ENCODE measurements at places on chromosomes 6 and 20. TPM values are rescaled to one million over a fixed set of nuclear protein-coding genes. Genes with fewer than 3 reads are reported as not detected.

The SLPI gene
- total RNA-seq: not detected

The DDX43 gene
- total RNA-seq: 0.26 TPM

The ZNF184 gene
- total RNA-seq: 7.9 TPM

The LINC00237 gene
- total RNA-seq: not detected

The SS18L1 gene
- 26.7 TPM for total RNA-seq

DNA sequence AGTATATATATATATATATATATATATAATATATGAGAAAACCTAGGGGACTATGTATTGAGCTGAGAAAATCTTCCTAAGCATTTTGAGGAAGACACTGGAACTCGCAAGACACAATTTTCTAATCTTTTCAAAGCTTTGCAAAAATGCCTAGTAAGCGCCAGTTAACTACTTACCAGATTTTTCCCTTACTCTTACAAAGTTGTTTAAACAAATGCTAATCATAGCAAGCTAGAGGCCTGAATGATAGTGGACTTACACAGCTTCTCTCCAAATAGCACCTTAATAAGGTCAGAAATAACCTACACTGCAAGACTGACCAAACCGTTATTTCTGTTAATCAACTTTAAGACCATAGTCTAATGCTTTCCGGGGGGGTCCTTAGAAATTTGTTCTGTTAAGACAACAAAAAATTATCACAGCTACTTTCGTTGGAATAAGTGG is 56.1 kb upstream of the HFE start:
- DNase-seq: no peak

DNA sequence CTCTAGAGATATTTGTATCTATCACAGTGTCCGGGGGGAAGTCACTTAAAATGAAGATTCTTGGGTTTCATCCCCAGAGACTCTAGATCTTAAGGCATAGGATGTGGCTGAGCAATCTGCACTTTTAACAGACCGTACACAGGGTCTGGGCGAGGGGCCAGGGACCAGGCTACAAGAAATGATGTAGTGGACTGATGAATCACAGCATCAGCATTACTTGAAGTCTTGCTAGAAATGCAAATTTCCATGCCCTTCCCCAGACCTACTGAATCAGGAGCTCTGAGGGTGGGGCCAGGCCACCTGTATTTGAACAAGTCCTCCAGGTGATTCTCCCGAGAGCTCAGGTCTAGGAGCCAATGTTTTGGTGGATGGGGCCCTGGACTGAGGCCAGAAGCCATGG is 168.4 kb downstream of the DOK5 start:
- no peak for DNase-seq

DNA sequence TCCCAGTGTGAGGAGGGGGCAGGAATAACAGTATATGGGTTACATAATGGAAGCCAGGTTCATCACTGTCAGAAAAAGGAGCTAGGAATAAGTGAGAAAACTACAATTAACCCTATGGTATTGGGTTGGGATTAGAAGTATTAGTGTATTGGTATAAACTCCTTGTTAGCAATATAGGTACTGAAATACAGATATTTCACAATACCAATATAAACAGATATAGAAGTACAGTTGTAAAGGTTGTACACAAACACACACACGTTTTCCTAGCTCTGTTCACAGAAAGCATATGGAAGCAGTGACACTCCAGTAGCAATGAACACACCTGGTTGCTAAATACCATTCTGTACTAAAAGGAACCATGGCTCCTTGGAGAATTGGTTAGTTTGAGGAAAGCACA is 148.5 kb downstream of the KIF16B start:
- DNase-seq: no peak

GRCh38 chr6:56933650-56934049 is 21.3 kb upstream of the BEND6 start:
- no peak for DNase-seq

DNA sequence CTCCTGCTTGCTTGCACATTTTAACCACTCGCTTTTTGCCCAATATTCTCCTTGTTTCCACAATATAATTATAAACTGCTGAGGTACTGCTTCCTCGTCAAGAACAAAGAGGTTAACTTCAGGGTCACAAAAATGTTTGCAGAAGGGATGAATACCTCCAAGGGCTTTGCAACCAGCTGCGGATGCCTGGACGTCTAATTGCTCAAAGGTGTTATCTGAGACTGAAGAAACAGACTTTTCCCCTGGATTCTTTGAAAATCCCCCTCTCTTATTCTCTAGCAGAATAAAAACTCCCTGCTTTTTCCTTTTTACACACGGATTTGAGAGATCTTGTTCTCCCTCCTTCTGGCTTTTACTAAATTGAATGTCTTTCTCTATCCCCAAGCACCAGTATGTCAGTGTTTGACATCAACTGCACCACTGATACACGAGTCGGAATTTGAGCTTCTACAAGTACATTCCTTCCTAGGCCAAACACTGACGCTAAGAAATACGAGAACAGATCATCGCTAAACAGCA is 336 bp upstream of the SMPDL3A start:
- no peak for DNase-seq

GRCh38 chr20:32792731-32793458 is 26.9 kb upstream of the MAPRE1 start:
- no peak for DNase-seq

DNA sequence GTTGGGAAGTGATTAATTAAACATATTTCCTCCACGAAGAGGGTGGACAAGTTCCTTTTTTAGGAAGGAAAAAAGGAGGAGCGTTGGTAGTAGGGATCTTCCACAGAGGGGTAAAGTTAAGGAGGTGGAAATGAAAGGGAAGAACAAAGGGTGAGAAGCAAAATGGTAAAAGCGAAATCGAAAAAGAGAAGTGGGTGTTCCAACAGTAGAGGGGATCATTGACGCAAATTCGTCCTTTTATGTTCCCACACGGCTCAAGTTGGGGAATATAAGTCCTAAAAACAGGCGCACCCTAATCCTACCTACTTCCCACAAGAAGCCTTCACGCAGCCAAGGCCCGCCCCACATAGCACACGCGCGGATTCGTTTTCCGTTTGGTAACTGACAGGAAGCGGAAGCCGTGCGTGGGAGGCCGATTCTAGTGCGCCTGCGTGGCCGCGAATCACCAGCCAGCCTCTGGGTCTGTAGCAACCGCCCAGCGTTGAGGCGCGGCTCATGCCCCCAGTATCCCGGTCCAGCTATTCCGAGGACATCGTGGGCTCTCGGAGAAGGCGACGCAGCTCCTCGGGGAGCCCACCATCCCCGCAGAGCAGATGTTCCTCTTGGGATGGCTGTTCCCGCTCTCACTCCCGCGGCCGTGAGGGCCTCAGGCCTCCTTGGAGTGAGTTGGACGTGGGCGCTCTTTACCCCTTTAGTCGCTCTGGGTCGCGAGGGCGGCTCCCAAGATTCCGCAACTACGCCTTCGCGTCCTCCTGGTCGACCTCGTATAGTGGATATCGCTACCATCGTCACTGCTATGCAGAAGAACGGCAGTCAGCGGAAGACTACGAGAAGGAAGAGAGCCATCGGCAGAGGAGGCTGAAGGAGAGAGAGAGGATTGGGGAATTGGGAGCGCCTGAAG is at the start of gene NKAPL:
NKAPL (plus strand) TSS at position 421 of the 901 bp plus-strand sequence; CDS start at position 496, 75 bp downstream.
- peak; percentile 82 for DNase-seq

DNA sequence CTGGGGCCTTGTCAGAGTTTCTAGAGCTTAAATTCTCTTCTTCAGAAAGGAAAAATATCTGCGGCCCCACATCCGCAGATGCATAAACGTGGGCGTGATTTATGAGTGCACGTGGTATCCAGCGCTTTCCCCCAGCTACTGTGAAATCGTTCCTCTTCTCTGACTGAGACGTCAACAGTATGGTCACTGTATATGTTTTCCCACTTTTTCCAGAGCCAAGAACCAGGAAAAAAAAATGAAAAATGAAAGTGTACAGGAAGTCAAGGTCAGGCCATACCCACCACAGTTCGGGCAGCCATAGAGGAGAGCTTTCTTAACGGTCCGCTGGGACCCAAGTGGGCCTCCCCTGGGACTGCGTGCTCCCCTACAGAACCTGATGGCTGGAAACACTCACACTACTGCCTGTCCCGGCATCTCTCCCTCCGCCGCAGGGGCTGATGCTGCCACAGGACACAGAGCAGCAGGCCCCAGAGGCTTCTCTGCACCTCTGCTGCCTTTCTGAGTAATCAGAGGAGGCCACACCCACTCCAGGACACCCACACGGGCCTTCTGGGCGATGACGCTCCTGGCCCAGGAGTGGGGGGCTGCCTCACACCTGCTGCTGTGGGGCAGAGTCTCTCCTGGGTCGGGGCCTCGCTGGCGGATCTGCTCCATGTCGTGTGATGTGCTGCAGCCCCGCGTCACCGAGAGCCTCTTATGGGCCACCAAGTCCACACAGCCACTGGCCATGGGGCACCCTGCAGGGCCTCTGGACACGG is 16.4 kb upstream of the STX16 start:
- no peak for DNase-seq

GRCh38 chr6:53651205-53651763 is 14.3 kb downstream of the KLHL31 start:
- peak; percentile 90 for DNase-seq

DNA sequence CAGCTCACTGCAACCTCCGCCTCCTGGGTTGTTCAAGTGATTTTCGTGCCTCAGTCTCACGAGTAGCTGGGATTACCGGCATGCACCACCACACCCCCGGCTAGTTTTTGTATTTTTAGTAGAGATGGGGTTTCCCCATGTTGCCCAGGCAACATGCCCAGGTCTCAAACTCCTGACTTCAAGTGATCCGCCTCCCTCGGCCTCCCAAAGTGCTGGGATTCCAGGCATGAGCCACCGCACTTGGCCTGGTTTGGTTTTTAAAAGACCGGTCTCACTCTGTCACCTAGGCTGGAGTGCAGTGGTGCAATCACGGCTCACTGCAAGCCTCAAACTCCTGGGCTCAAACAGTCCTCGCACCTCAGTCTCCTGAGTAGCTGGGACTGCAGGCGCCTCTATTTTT is 40.1 kb downstream of the VSTM2L start:
- DNase-seq: no peak

DNA sequence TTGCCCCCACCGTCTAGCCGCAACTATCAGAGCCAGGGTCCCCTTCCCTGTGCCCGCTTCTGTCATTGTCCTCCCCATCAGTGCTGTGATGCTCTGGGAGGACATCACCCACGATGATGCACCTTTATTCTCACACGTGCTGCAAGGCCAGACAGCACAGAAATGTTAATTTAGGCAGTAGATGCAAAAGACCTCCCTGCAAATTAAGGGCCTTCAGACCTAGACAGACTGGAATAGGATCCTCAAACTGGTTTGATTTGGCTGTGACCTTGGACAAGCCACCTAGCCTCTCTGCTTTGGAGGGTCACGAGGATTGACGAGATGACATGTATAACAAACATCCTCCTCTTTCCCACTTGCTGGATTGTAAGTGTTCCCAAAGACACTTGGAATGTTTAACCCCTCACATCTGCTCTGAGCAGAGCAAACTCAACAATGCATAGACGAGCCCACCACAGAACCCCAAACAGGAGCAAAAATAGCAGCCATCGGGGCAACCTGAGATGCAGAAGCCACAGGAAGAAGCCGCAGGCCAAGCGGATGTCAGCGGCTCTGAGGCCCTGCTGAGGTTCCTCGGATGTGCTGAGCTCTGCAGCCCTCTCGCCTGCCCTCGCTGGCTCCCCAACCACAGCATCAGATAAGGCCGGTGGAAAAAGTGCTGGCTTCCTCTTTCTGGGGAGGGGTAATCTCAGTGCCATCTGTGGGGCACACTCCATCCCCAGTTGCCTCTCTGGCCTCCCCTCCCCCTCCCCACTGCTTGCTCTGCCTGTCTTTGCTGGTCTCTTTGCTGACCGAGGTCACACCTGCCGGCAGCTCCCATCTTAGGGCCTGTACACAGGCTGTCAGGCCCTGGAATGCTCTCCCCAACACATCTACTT is 35.3 kb downstream of the TOX2 start:
- DNase-seq: peak; percentile 95

GRCh38 chr20:17872959-17873358 is 95.6 kb downstream of the SNX5 start:
- no peak for DNase-seq

DNA sequence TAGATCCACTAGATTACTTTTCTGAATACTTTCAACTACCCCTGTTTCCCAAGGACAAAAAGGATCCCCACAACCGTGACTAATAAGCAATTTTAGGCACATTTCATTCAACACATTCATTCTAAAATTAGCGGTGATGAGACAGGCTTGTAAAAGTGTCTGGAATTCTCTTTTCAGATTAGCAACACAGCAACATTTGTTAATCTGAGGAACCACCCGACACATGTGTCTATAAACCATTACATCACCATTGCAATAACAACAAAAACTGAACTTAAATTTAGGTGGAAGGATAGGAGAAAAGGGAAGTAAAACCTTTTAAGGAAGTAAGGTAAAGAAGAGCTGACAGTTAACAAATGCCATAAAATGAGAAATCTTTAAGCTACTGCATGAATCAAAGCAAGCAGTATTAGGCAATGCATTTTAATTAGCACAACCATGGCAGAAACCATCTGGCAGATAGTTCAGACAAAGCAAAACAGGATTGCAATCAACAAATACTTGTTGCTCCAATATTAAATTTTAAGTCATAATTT is 49.1 kb downstream of the MAP3K7 start:
- no peak for DNase-seq

GRCh38 chr6:155001482-155001881 is 6.4 kb downstream of the TIAM2 start:
- DNase-seq: no peak

DNA sequence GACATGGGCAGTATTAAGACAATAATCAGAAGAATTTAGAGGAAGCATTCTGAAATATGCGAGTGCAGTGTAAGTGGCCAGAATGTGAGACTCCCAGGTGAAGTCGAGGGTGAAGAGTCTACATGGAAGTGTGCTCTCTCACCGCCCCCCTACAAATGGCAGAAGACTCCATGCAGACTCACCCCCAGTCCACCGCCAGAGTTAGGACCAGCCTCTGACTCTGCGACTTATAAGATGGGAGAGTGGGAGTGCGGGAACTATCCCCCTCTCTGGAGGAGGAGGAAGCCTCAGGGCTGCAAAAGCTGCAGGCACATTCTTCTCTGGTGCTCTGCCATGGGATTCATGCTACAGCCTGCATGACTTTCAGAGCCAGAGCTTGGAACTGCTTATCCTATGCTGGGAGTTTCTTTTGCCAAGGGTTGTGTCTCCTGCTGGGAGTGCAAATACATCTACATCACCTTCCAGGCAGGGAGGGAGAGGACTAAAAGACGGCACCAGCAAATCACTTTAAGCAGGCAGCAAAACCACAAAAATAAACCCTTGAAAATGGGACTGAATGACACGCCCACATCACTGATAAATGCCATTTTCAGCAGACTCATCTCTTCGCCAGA is 206.7 kb upstream of the SULF2 start:
- no peak for DNase-seq

DNA sequence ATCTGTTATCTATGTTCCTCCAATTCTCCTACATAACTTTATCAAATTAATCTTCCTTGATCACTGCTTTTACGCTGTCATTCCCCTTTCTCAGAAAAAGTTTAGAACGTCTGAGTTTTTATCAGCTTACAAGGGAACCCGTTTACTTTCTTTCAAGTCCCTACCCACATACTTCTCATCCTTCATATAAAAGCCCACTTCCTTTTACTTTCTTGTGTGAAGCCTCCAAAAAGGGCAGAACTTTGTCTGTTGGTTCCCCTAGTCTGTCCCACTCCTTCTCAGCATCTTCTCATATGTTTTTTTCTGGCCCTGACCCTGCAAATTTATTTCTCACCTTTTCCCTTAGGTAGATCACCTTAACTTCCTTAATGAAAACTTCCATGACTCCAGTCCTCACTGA is 106.1 kb downstream of the TFAP2B start:
- no peak for DNase-seq

- no peak for DNase-seq
These were observed 43.5 kb upstream of the APCDD1L start for GRCh38 chr20:58558486-58559367.

All from activated CD4-positive, alpha-beta T cell treated with anti-CD3 and anti-CD28 coated beads, Interleukin-2, amount 10 ng/mL, durations not matched to agents 24 days and 14 days (primary cell).